Fibroblast of the aortic adventitia (primary cell): ENCODE measurements at places on chromosomes 1 and 21. TPM values are rescaled to one million over a fixed set of nuclear protein-coding genes. Genes with fewer than 3 reads are reported as not detected.

The HENMT1 gene
- total RNA-seq, result 4.1 and 4.5 TPM in 2 replicates

The SHISA4 gene
- total RNA-seq, result 19.4 and 20.9 TPM in 2 replicates

The TCP10L gene
- total RNA-seq, result 0.45 TPM in 1 of 2 replicates, not detected in the other

DNA sequence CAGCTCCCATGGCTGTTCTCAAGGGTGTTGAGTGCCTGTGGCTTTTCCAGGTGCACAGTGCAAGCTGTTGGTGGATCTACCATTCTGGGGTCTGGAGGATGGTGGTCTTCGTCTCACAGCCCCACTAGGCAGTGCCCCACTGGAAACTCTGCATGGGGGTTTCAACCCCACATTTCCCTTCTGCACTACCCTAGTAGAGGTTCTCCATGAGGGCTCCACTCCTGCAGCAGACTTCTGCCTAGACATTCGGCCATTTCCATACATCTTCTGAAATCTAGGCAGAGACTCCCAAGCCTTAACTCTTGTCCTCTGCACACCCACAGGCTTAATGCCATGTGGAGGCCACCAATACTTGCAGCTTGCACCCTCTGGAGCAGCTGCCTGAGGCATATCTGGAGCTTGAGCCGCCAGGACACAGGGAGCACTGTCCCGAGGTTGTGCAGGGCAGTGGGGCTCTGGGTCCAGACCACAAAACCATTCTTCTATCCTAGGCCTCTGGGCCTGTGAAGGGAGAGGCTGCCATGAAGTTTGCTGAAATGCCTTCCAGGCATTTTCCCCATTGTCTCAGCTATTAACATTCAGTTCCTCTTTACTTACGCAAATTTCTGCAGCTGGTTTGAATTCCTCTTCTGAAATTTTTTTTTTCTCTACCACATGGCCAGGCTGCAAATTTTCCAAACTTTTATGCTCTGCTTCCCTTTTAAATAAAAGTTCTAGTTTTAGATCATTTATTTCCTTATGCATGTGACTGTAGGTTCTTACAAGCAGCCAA lies 8.8 kb upstream of the CAPN8 start:
- DNase-seq, result no peak

GRCh38 chr1:116193768-116194167 lies 82.6 kb downstream of the MAB21L3 start:
- no peak for DNase-seq
